Renal cortical epithelial cell (primary cell): ENCODE measurements at places on chromosomes 4 and X. TPM values are rescaled to one million over a fixed set of nuclear protein-coding genes. Genes with fewer than 3 reads are reported as not detected.

Gene DOCK11
- total RNA-seq: 4.9 and 18.3 TPM in 2 replicates

Gene WDR17
- 0.87 and 5.5 TPM in 2 replicates for total RNA-seq

Gene SNX12
- total RNA-seq: 66.9 and 76.5 TPM in 2 replicates

Gene HTR2C
- total RNA-seq: not detected in 2 replicates

Gene TCEAL7
- total RNA-seq: 2.8 and 8.2 TPM in 2 replicates

Gene SH2D1A
- not detected in 2 replicates for total RNA-seq

Gene MAOB
- total RNA-seq: 0.52 and 21.6 TPM in 2 replicates

Gene FAM236A
- total RNA-seq: not detected in 2 replicates

Gene TLR3
- 8.9 and 17.5 TPM in 2 replicates for total RNA-seq

Gene NFXL1
- 6.8 and 17.3 TPM in 2 replicates for total RNA-seq
